ENCODE measurements at places on chromosomes 7 and 10.

DNA sequence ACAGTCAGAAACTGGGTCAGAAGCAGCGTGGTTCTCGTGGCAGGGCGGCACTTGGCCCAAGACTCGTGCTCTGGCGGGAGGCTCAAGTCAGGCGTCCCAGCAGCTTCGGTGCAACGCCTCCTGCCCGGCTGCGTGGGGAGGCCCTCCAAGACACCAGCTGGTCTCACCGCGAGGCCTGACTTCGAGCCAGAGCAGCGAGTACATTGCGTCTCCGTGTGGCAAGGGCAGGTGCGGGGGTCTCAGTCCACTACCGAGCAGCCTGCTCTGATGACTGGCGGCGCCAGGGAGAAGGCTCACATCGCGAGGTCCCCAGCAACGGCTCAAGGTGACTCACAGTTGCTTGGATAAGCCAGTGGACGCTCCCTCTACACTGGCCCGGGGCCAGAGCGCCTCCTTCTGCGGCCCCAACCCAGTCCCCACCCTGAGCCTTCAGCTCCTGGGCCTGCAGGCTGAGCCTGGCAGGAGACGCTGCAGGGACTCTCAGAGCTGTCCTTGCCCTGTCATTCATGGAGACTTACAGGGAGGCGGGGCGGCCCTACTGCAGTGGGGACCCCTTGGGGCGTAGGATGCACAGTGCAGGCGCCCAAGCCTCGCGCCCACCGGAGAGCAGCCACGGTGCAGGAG, 41.9 kb upstream of the PRKAR1B start:
- peak; percentile 63 for DNase-seq

DNA sequence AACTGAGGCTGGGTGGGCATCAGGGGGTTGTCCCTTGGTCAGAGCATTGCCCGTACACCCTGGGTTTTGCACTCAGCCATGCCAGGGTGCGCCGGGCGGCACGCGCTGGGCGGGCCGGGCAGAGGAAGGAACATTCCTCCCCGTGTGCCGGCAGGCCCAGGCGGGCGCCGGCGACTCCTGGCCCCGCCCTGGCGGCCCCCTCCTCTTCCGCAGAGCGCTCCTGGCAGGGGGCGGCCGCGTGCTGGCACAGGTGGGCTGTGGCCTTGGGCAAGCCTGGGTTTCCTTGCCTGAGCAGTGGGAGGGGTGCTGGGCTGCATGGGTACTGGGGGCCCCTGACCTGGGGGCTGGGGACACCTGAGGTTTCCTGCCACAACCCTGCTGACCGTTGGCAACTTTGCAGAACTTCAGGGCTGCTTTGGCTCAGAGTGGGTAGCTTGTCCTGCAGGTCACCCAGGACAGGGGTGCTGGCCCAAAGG, 3.9 kb downstream of the LFNG start:
- peak; percentile 79 for DNase-seq

GRCh38 chr10:29926693-29927048, 132.7 kb downstream of the JCAD start:
- DNase-seq: no peak

- DNase-seq: no peak
Observed at GRCh38 chr10:91347529-91347928, 62.6 kb upstream of the HECTD2 start.

DNA sequence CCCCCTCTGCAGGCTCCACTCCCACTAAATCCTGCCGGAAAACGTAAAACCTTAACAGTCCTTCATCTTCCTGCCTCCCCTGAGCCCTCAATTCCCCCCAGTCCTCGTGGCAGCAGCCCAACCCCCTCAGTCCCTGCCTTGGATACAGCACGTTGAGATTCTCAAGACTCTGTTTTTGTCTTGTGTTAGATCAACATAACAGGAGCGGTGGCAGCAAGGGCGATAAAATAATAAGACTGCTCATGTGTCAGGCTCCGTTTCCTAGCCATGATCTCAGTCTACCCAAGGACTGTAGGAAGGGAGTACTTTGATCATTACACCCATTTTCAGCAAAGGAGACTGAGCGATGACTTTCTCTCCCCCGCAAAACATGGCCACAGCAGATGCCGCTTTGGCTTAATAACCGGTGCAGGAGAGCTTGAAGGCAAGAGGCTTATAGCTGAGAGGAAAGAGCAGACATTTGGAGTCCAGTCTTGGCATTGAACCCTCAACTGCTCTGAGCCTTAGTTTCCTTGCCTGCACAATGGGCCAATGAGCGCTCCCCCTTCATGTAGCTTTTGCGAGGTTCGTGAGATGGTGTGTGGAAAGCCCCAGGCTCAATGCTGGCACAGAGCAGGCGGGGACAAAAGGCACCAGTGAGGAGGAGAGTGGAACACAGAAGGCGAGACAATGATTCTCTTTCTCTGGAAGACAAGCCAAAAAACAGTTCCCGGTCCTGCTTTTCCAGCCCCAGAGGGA, 42.1 kb upstream of the PCBD1 start:
- DNase-seq: no peak

DNA sequence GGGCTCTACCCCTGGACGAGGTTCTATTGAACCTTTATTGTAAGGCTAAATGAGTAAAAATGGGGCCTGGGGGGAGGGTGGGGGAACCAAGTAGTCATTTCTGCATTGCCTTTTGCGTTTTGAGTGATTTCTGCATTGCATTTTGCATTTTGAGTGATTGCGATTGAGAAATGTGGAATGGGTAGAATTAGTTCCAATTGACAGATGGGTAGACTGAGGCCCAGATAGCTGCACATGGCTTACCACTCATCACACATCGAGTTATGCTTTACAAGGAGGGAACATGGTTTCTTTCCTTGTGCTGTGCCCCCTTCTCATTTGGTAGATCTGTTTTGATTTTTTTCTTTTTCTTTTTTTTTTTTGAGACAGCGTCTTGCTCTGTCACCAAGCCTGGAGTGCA, 858.7 kb downstream of the TYW1 start:
- no peak for DNase-seq

DNA sequence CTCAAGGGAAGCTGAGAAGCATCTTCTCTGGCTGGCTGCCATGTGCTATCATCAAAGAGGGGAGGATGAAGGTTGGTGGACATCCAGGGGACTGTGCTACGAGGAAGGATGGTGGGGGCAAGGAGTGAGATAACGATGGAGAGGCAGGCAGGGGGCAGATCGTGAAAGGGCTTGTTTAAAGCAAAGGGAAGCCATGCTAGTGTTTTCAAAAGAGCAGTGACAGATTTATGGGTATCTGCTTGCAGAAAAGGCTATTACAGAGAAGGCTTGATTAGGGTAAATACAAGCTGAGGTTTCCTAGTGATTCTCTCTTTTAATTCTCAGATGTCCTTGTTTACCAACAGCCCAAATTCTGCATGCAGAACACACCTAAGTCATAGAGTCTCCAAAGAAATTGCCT, 88.9 kb upstream of the MKX start:
- no peak for DNase-seq

GRCh38 chr7:154987571-154987970, 15.4 kb downstream of the PAXIP1 start:
- DNase-seq: no peak

DNA sequence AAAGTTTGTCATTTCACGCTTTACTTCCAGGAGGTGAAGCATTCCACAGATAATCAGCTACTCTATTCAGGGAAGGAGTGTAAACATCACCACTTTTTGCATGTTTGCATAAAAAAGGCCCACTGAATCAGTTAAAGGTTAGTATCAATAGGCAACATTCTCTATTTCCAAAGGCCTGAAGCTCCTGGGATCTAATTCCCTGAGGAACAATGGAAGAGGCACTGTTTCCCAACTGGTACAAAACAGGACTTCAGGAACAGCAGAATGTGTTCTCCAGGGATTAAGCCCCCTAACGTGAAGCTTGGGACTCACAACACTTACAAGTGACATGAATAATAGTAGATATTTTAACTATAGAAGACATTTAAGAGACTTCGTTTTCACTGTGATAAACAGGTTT, 6.1 kb downstream of the LRRN3 start:
- peak; percentile 58 for DNase-seq

GRCh38 chr7:31892099-31892829, 177.9 kb downstream of the PDE1C start:
- no peak for DNase-seq

DNA sequence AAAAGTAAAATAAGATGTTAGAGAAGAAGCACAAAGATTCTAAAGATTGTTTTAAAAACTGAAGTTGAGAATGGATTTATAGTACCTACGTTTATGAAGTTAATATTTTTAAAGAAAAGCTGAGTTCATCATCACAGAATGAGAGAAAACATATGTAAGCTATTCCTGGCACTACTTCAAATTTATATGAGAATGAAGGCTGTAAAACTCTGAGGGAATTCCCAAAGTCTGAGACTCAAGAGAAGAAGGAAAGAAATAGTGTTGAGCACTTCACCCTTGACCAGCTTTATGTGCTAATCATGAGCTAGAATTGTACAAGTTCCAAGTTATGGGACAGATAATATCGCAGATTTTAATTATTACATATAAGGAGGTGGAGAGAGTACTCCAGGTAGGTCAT, 323.7 kb upstream of the GNAI1 start:
- no peak for DNase-seq

GRCh38 chr7:140592964-140593671, 47.5 kb downstream of the DENND2A start:
- no peak for DNase-seq
